ENCODE measurements at places on chromosomes 2 and 18.

DNA sequence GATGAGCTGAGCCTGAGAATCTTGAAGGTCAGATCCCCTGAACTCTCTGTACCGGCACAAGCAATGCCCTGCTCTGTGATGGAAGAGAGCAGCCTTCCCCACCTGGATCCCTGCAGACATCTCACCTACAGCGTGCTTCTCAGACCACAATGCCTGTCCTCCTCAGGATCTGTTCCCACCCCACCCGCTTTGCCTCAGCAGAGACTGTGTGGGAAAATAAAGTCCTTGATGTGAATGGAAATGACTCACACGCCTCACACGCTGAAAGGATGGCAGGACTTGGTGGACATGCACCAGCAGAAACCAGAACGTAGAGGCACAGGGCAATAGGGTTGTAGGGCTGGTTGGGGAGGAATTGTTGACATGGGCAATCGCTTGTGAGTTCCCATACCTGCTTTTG, 117.9 kb upstream of the POU3F3 start:
- no peak for DNase-seq

DNA sequence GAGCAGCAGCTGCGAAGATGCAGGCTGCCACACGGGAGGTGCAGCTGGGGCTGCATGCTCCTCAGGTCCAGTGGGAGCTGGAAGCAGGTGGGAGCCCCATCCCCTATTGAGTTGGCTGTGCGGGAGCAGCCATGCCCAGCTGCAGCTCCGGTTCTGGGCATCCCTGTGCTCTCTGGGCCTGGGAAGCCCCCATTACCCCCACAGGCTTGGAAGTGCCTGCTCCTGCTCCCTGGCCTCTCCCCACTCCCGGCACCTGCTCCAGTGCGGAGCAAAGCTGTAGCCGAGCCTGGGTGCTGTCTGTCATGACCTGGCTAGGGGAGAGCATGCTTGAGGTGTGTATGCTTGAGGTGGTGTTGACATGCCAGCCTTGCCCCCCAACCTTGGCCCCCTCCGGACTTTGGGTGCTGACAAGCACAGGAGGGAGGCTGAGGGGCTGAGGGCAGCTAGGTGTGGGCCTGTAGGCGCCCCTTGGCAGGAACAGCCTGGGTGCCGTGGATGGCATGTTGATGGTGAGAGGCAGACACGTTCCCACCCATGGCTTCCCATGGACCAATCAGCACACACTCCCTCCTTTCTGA, 21.5 kb downstream of the ANKRD29 start:
- DNase-seq: no peak

- no peak for DNase-seq
Measured at GRCh38 chr2:17878281-17879136, at the start of gene KCNS3. KCNS3 (plus strand) TSS chr2:17878667; CDS start chr2:17931009, 52,342 bp downstream.

DNA sequence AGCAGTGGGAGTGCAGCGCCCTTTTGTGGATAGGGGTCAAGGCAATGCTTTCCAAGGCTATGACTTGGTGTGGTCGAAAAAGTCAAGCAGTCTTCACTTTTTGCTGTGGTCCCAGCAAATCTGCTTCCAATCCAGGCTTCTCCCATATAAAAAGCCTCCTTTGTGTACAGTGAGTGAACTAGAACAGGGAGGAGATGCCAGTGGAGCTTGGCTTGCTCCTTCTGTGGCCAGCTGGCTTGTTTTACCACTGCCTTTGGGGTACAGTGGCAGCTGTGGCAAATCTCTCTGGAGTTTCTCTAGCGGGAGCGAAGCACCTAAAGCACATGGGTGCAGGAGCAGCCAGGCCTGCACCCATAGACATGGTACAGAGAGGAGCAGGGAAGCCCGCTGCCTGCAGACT, 103.5 kb downstream of the MSH2 start:
- DNase-seq: no peak
